ENCODE measurements at places on chromosomes 4 and X.

DNA sequence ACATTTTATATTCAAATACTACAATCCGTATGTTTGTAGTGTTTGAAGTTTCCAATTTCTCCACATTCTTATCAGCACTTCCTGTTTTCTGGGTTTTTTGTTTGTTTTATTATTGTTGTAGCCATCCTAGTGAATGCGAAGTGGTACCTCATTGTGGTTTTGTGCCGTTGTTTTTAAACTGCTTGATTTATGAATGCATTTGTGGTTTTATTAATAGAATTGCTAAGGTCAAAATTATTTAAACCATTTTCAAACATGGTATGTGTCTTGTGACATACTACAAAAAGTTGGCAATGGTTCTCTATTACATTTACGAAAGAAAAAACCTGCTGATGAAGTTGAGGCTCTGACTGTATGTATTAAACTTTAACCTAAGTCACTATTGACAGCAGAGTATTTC is 780.0 kb upstream of the MAGEB2 start:
- no peak for DNase-seq

DNA sequence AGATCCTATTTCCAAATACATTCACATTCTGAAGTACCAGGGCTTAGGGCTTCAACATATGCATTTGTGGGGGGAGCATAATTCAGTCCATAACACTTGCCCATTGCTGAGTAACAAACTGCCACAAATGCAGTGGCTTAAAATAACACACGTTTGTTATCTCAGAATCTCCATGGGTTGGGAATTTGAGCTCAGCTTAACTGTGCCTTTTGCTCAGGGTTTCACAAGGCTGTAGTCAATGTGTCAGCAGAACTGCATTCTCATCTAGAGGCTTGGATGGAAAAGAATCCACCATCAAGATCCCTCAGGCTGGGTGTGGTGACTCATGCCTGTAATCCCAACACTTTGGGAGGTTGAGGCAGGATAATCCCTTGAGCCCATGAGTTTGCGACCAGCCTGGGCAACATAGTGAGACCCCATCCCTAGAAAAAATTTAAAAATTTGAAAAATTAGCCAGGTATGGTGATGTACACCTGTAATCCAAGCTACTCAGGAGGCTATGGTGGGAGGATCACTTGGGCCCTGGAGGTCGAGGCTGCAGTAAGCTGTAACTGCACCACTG is 25.8 kb upstream of the TBL1X start:
- no peak for DNase-seq

DNA sequence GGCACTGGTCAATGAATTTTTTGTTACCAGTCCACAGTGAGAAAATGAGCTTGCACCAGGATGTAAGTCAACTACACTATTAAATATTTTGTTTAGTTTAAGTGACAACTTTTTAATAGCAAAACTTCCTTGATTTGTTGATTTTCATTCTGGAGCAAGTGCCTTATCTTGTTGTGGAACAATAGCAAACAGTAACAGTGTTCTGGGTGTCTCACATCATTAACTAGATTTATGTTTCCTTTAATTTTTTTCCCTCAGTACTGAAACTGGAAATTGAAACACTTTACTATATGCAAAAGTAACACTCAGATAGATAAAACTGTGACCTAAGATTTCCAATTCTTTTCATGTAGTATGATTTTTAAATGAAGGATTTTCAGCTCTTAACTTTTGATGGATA is 80.1 kb downstream of the GALNT7 start:
- no peak for DNase-seq

DNA sequence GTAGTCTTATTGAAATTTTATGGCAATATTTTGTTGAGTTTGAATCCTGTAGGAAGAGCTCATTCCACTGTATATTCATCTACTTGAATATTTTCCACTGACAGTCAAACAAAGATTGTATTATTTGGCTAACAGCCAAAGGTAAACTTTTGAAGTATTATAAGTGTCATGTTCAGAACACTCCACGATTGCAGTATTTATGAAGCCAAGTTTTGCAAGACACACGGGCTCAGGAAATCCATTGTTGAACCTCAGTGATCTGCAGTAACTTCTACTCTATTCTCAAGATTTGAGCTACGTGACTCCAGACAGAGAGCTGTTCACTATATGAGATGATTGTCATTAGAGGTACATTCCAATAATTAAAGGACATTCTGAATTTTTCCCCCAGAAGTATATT is 302.7 kb upstream of the ADGRL3 start:
- no peak for DNase-seq

- DNase-seq, result no peak
These were observed 34.6 kb downstream of the LIMCH1 start for GRCh38 chr4:41572516-41572915.

- no peak for DNase-seq
These were observed 59.4 kb upstream of the ADRA2C start for GRCh38 chr4:3706565-3707422.

DNA sequence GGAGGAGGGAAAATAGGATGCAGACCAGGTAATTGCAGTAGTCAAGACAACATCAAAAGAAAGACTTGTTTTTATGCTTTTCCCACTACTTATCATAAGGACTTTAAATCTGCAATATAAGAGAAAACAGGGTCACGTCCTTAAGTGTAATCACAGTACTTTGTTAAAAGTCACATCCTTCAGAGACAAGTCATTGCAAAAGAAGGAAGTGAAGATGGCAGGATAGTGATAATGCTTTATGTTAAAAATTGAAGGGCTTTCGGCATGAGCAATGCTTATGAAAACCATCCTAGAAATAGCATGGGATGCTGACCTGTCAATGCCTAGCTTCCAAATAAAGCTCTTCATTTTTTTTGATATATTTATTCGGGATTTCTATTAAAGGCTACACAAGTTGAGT is 110.2 kb upstream of the TENM3 start:
- DNase-seq, result no peak

GRCh38 chr4:87498446-87498900 is 30.7 kb downstream of the SPARCL1 start:
- DNase-seq, result no peak

DNA sequence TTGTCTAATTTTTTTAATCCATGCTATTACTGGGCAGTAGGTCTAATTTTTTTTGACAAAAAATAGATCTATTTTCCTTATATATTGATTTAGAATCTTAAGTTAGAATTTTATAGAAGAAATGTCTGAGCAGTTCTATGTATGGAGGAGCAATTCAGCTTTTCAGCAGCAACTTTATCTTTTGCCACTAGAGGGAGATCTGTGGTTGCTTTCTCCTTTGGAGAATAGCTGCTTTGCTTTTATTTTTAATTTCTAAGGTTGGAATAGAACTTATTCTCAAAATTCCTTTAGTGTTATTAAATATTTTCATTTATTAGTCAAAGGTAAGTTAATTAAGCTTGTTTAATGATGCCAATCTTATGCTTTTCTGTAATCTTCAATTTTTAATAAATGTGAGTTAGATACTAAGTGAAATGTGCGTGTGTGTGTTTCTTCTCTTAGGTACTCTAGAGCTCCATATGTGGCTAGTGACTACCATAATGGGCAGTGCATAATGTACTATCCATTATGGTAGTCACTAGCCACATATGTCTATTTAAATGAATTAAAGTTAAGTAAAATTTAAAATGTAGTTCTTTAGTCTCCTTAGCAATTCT is 29.3 kb downstream of the FAM199X start:
- DNase-seq, result no peak

Data from hippocampal formation (tissue), 2 donors.